Right hindlimb (tissue), 1 donor: ENCODE measurements at places on chromosomes 11 and 22.

DNA sequence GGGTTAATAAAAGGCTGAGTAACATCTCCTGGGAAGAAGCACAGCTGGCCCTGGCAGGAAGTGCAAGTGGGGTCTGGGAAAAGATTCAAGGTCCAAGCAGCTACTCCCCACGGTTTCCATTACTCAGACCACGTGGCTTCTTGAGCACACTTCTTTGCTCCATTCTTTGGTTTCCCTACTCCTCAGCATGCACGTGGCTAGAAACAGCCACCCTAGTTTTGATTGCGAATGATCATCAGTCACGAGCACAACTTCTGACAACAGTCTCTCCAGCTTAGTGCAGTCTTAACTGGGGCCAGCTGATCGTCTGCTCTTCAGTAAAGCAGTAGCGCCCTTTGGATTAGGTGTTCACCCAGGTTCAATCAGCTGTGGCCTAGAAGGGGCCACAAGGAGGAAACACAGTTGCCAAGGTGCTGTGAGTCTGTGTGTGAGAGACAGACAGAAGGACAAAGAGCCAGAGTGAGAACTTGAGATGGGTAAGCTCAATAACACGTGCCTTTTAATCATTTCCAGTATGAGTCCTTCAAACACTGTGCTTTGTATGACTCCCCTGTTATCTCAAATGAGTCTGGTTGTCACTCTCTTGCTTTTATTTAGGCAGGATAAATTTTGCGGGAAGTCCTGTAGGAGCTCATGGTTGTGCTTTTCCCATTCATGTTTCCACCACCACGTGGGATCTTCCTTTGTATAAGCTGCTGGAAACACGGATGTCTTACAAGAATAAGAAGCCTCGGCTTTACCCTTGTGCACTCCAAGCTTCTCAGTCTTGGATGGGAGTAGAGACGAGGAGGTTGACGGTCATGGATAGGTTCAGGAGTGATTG lies 901 bp upstream of the PARVA start:
- DNase-seq = peak; percentile 77

GRCh38 chr22:20282901-20283673 lies 15.0 kb upstream of the RTN4R start:
- DNase-seq = no peak

DNA sequence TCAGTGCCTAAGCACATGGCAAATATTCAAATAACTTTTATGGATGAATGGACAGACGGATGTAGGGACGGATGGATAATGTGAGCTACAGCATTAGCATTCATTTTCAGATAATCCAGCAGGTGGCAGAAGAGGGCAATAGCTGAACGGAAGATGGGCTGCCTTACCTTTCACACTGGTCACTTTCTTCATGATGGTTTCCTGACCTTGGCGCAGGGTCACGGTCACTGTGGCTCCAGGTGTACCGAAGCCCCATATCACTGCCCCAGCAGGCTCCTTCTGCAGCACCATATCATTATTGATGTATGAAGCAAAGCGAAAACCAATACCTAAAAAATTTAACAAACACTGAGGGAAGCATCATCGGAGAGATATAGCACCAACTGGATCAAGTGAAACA lies 4.3 kb downstream of the SIAE start:
- DNase-seq = peak; percentile 29

- no peak for DNase-seq
Observed at GRCh38 chr11:14118072-14118471, 155.5 kb downstream of the SPON1 start.

DNA sequence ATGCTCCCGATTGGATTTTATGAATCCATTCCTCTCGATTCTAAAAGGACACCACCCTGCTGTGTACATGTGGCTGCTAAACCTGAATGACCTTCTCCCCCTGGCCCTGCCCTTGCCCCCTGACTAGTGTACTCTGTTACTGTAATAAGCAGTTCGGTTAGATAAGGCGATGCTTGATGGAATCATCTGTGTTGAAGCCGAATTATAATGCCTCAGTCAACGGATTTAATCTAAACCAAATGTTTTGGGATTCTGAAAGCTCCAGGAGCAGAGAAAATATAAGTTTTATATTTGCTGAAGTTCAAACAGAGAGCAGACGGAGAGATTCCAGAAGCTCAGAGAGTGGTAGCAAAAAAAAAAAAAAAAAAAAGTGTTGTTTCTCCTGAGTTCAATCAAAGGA lies 275.4 kb upstream of the MPPED2 start:
- no peak for DNase-seq

- DNase-seq = no peak
Observed at GRCh38 chr22:23622634-23623033, 9.5 kb downstream of the DRICH1 start.

GRCh38 chr11:110766316-110766715 lies 54.1 kb upstream of the ARHGAP20 start:
- DNase-seq = no peak

- DNase-seq = no peak
Observed at GRCh38 chr22:31619611-31620300, 42.3 kb downstream of the PISD start.

- DNase-seq = no peak
Observed at GRCh38 chr11:19336331-19336730, 95.6 kb upstream of the E2F8 start.

DNA sequence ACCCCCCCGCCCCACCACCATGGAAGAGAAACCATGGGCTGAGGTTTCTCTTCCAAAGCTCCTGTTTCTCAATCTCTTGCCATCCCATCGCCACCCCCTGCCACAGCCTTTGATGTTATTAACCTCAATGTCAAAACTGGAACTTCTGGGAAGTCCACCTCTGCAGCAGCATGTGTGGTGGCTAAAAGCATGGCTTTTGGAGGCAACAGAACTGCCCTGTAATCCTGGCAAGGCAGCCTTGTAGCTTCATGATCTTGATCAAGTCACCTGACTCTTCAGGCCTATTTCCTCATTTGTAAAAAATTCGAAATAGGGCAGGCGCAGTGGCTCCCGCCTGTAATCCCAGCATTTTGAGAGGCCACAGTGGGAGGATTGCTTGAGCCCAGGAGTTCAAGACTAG lies 3.5 kb upstream of the COX8A start:
- no peak for DNase-seq

DNA sequence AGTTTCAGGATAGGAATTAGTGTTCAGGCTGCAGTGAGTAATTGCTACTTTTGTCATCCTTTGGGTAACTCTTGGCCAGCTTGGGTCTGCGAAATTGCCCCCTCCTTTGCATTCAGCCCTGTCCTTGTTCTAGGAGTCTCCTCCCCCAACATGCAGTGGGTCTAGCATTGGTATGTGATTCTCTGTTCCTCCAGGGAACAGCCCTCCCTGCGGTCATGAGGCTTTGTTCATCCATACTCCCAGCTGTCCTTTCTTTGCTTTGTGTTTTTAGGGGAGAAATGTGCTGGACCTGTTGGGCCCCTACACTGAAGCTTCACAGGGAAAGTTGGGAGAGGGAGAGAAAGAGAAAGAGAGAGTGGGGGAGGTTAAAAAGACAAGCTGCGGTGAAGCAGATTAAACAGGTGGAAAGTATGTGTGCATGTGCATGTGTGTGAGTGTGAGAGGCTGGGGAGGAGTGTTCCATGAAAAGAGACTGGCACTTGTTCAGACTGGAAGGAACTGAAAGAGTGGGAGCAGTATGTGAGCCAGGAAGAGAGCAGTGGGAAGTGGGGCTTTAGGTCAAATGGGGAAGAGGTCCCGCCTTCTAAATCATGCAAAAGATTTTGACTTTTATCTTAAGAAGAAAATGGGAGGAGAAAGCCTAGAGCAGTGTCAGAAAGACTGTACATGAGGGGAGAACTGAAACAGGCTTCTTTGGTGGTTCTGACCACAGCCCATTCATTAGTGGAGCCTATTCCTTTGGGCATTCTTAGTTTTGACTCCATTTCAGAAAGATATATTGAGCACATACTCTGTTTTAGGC lies 17.9 kb upstream of the SESN3 start:
- no peak for DNase-seq

DNA sequence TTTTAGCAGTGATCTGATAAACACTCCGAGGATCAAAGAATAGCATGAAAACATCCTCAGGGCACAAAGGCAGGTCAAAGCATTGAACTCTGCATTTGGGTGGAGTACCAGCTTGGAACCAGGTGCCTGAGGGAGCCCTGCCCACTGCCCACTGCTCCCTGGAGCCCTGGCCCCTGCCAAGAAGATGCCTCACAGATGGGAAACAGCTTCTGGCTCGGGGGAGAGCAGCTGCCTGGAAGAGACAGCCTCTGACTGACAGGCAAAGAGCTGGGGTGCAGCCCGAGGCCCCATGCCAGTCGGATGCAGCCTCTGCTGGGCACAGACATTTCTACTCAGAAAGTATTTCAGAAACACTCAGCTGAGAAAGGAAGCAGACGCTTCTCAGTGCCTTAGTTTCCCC lies 13.2 kb downstream of the LMO1 start:
- DNase-seq = peak; percentile 28

GRCh38 chr11:69640260-69640994 lies 529 bp upstream of the CCND1 start:
- DNase-seq = peak; percentile 26

GRCh38 chr22:50342651-50343540 lies at the start of gene PPP6R2:
Gene PPP6R2, plus strand, starts transcription at chr22:50343327. Its CDS starts 50,582 bp downstream, at chr22:50393909.
- peak; percentile 88 for DNase-seq

- DNase-seq = no peak
Observed at GRCh38 chr11:45258982-45259530, 27.1 kb downstream of the SYT13 start.

DNA sequence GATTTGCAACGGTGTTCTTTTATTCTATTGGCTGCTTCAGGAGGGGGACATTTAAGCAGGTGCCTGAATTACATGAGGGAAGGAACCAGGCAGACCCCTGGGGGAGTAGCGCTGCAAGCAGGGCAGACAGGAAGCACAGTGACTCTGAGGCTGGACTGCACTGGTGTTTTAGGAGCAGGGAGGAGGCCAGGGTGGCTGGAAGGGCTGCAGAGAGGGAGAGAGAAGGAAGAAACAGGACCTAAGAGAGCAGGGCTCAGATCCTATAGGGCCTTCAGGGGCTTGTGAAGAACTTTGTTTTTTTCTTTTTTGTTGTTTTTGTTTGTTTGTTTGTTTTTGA lies 62.5 kb upstream of the SORL1-AS1 start:
- DNase-seq = no peak

DNA sequence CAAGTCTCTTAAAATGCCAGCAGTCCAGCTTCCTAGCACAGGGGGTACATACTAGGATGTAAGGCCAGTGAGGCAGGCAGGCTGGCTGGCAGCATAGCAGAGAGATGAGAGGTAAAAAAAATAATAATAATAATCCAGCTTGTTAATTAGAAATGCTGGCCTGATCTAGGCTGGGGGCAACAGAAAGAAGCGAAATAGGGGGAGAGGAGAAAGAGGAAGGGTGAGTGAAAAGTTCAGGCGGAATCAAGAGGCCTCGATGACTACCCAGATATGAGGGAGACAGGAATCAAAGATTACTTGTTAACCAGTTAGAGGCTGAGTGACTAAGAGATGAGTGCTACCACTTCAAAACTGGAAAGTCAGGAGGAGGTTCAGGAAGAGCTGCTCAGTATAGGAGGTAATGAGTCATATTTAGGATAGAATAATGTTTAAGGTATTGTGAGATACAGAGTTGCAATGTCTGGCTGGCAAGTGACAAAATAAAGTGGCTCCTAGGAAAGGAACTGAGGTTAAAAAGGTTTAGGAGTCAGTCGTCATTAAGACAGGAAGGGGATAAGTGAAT lies 2.8 kb downstream of the ALKBH8 start:
- DNase-seq = no peak

- no peak for DNase-seq
Observed at GRCh38 chr11:8338138-8338537, 74.5 kb upstream of the LMO1 start.

DNA sequence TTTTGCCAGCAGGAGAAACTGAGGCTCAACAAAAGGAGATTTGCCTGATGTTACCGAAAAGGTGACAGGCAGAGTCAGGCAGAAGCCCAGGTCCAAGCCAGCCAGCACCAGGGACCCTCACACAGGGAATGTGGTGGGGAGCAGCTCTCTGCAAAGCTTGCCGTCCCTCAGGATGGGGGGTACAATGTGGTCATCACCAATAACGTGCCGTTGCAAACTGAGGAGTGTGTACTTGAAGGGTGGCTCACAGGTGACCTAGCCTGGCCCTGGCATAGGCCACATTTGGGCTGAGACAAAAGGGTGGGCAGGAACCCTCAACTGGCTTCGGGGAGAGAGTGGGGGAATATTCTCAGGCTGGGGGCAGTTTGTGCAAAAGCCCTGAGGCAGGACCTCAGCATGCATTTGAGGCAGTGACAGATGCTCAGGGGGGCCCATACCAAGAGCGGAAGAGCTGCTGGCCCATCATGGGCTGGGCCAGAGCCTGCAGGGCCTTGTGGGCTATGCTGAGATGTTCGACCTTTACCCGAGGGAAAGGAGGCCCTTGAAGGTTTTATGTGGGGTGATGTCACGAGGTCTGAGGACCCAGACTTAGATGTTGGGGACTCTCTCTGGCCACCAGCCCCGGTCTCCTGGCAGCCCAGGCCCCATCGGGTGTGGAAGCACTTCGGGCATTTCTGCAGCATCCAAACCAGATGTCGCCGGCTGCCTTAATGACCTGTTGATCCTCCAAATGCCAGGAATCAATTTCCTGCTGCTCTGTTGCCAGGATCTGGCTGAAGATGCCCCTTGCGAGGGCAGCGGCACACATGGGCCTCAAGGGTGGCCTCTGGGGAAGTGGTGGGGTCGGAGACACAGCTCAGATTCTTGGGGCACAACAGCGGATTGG lies 57.4 kb upstream of the SHISAL1 start:
- peak; percentile 18 for DNase-seq

GRCh38 chr11:113670149-113670830 lies 35.8 kb downstream of the TMPRSS5 start:
- DNase-seq = no peak

GRCh38 chr11:12139144-12139881 lies 28.9 kb downstream of the MICAL2 start:
- DNase-seq = no peak

DNA sequence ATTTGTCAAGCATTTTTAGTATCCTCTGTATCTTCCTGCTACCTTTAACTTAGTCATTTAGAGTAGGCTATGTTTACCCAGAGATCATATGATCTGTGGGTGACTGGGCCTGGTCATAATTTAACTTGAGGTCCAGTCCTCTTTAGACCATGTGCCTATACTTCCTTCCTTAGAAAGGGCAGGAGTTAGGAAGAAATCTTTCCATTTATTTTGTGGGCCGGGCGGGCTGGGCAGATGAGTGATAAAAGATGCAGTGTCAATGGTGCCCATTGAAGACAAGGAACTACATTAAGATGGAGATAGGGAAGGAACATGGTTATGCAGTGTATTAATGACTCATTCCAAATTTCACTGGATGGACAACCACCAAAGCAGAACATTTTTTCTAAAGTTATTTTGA lies 30.9 kb upstream of the PDE3B start:
- DNase-seq = no peak
